ENCODE measurements at places on chromosomes 12 and 14.

DNA sequence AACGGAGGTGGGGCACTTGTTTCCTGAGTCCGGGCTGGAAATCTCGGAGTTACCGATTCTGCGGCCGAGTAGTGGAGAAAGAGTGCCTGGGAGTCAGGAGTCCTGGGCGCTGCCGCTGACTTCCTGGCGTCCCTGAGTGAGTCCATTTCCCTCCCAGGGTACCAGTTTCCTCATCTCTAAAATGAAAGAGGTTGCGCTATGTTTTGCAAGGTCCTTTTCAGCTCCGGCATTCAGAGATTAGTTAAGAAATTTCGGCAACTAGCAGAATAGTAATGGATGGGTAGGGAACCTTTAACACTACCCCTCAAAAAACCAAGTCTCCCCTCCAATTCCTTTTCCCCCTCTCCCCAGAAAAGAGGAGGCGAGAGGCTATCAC, 724 bp downstream of the BLOC1S1 start:
- DNase-seq: no peak

- DNase-seq: peak; percentile 88
Measured at GRCh38 chr12:108629824-108630476, 3.7 kb downstream of the SELPLG start.

DNA sequence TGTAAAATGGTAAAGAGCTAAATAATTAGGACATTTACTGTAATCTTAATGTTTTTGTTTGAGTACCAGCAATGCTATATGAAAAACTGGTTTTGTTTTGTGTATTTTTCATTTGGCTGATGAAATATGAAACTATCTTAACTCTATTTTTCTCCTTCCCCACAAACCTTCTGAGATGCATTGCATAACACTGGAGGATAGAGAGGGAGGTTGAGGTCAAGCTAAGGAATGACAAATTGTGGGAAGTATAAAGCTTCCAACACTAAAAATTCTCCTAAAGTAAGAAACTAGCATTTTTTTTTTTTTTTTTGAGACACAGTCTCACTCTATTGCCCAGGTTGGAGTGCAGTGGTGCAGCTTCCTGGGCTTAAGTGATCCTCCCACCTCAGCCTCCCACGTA, 31.5 kb upstream of the SRP54 start:
- DNase-seq: peak; percentile 80

GRCh38 chr14:104593710-104594136, 10.8 kb downstream of the TMEM179 start:
- no peak for DNase-seq

GRCh38 chr12:46435625-46436024, 63.1 kb upstream of the SLC38A2 start:
- no peak for DNase-seq

GRCh38 chr12:2387103-2387834, 334.5 kb downstream of the CACNA1C start:
- DNase-seq: no peak

- DNase-seq: peak; percentile 61
Measured at GRCh38 chr14:34300882-34301734, 160.9 kb downstream of the SPTSSA start.

DNA sequence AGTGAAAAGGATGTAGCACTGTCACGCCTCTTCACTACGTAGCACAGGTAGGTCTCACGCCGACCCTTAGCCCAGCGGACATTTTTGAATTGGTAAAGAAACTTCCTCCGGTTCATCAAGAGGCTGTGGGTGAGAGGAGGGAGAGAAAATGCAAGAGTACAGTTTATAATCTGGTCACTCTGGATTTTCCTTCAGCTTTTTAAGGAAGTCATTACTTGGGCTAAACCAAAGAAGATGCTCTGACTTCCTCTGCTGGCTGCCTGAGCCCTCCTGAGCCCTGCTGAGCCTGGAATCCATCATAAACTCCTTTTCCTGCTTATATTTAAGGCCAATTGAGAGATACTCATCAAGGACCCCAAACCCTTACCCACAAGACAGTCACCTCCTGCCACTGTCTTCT, 5.8 kb downstream of the AICDA start:
- DNase-seq: no peak

GRCh38 chr14:54221432-54221803, 175.4 kb upstream of the CDKN3 start:
- DNase-seq: no peak

DNA sequence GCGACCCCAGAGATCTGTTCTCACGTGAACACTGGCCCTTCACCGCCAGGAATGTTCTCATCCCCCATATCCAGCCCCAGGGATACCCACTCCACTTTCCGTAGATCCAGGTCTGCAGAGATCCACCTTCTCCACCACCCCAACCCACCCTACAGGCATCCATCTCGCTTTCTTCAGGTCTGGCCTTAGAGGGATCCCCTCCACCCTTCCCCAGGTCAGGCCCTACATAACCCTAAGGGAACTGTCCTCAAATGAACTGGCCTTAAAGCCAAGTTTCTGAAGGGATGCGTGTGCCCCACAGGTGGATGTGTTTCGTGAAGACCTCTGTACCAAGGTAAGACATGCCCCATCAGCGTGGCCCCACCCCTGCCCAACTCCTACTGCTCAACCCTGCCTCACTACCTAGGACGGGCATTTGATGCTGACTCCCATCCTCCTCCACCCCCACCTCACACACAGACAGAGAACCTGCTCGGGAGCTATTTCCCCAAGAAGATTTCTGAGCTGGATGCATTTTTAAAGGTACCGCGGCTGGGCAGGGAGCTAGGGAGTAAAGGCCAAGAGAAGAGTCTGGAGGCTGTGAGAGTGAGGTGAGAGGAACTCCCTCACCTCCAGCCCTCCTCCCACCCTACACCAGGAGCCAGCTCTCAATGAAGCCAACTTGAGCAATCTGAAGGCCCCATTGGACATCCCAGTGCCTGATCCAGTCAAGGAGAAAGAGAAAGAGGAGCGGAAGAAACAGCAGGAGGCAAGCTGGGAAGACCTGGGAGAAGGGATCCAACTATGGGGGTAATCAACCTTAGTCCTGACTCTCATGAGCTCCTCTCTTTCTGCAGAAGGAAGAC, 912 bp downstream of the PSME1 start:
- DNase-seq: no peak

GRCh38 chr14:100884456-100884855, 19.1 kb downstream of the RTL1 start:
- DNase-seq: no peak

- DNase-seq: no peak
Measured at GRCh38 chr14:64234877-64235651, 59.1 kb downstream of the ESR2 start.

DNA sequence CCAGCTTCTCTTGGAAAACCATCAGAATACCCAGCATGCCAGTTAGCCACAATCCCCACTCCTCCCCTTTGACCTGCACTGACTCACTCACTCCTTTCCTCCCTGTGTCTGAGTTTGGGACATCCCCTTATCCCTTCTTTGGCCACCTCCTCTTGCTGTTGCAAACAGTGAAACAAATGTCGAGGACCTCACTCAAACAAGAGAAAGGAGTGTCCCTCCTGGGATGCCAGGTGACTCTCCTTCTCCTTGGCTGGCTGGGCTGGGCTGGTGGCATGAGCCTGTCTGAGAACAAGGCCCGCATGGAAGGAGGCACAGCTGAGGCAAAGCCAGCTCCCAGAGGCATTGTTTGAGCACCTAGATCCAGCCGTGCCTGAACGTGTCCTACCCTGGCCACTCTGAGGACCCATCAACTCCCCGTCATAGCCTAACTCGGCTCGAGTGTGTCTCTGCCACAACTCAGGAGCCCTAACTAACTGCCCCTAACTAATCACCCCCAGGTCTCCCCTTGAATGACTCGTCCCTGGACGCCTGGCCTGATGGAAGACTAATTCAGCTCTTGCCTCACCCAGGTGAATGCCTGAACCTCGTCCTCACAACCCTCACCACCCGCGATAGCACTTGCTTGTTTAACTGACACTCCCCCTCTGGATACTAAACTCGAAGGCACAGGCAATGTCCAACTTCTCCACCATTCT, 43.0 kb downstream of the NCOR2 start:
- DNase-seq: peak; percentile 96

GRCh38 chr12:80000831-80001230, 65.9 kb upstream of the PPP1R12A start:
- DNase-seq: no peak

- DNase-seq: no peak
Measured at GRCh38 chr14:75311356-75311755, 32.7 kb downstream of the FOS start.

DNA sequence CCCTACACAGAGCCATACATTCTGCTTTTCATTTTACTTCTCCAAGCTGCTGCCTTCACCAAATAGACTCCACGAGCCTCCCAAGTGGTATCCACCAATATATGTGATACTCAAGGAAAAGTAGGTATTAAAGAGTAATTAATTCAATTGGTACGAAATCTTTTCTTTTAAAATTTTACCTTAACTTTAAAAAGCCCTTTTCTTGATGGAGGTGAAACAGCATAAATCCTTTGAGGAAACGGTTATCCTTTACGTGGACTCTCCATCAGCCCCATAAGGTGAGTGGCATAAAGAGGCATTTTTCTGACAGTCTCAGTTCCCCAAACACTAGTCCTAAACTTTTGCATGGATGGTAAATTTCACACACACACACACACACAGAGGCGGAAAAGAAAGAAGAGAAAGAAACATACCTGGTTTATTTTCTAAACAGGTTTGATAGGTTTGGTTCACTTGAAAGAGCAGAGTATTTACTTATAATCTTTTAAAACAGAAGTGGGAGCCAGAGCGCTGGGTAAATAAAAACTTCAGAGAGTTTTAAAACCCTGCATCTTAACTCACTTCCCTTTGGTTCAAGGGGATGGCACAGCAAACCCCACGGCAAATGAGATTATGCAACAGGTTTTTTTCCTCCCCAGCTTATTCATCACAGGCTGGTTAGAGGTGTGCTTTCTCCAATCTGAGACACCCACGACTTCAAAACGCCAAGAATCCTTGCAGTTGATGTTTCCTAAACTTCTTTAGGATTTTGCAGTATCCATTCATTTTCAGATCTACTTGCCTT, 1.9 kb downstream of the DUSP16 start:
- peak; percentile 53 for DNase-seq

- no peak for DNase-seq
Measured at GRCh38 chr14:22534547-22534946, 54.5 kb downstream of the DAD1 start.

- no peak for DNase-seq
Measured at GRCh38 chr14:69345402-69345801, 52.7 kb downstream of the ERH start.

- DNase-seq: peak; percentile 53
Measured at GRCh38 chr12:19915392-19916195, 452.7 kb upstream of the PDE3A start.

GRCh38 chr12:5377997-5378592, 53.8 kb upstream of the NTF3 start:
- DNase-seq: no peak

DNA sequence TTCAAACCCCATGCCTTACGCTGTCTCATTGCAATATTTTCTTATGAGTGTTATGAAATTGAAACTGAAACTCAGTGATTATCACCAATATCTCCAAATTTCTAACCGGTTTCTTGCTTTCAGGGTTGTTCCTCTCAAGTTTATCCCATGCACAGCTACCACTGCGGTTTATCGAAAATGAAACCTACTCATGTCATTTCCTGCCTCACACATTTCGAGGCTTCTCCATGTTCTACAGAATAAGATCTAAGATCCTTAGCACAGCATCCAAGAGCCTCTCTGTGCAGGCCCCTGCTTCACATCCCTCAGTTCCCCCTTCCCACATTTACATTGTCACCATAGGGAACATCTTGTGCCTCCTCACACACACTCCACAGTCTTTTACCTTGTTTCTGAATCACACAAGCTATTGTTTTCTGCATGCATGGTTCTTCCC, 45.5 kb upstream of the FAR2 start:
- no peak for DNase-seq

- DNase-seq: no peak
Measured at GRCh38 chr12:15472036-15472435, 149.7 kb downstream of the PTPRO start.

DNA sequence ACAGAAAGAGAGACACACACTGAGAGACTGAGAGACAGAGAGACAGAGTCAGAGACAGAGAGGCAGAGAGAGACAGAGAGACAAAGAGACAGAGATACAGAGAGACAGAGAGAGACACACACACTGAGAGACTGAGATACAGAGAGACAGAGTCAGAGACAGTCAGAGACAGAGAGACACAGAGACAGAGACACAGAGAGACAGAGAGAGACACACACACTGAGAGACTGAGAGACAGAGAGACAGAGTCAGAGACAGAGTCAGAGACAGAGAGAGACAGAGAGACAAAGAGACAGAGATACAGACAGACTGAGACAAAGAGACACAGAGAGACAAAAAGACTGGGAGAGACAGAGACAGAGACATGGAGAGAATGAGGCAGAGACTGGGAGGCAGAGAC, 90.0 kb downstream of the GALNT9 start:
- no peak for DNase-seq

DNA sequence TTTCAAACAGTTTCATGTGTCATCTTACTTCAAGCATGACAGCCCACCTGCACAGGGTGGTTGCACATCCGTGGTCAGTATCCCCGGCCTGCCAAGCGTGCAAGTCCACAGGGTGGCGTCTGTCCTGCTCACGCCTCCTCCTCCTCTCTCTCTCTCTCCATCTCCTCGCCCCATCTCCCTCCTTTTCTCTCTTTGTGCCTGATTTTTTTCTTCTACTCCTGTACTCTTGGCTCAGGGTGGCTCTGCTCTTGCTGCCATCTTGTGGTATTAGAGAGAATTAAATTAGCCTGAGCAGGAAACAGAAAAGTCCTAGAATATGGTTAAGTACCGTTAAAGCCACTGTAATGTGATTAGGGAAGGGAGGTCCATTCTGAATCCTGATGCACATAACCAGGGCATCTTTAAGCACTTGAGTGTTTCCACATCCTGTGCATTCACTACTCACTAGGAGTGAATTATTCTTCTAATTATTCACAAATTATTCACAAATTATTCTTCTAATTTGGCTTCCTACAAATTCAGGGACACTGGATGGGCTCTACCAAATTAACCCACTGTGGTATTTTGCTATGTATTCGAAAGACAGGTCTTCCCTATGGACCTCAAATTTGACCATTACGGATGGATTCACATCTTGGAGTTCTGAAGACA, 25.5 kb upstream of the DTX1 start:
- DNase-seq: peak; percentile 81

- DNase-seq: peak; percentile 23
Measured at GRCh38 chr14:21233457-21234076, 35.7 kb downstream of the HNRNPC start.

DNA sequence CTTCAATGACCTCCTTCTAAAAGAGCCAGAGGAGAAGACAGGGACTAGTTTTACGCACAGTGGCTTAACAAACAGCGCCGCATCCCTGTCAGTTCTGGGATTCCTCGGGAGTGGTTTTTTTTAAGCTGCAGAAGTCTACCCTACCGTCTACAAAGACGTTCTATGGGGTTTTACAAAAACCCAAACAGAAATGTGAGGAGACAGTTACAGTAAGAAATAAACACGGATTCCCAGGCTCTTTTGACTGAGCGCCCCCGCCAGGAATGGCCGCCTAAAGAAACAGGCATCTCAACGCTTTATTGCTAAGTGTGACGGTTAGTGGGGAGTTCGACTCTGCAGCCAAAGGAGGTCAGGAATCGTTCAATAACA, 484 bp downstream of the ALKBH1 start:
- peak; percentile 68 for DNase-seq

GRCh38 chr12:57902478-57902969, 38.8 kb upstream of the ATP23 start:
- DNase-seq: no peak

GRCh38 chr14:66401449-66402095, 84.6 kb upstream of the CCDC196 start:
- DNase-seq: no peak
